ENCODE measurements at places on chromosomes 5 and 9.

DNA sequence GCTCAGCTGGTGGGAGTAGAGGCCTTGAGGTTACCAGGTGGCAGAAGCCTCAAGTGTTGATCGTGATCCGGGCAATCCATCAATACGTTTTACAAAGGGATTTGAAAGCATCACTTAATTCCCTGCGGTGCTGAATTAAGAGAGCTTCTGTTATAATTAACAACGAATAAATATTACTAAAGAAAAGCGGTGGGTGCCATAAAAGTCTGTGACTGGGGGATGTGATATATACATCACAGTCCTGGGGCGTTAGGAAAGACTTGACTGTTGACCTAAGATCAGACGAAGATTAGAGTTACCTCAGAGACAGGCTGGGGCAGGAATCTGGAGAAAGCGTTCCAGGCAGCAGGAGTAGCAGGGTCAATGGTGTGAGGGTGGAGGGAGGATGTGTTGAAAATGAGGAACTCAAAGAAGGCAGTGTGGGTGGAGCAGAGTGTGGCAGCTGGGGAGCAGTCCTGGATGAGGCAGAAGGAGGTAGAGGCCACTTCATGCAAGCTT is 6.7 kb upstream of the C5orf63 start:
- peak; percentile 58 for DNase-seq

- no peak for DNase-seq
These were observed 443.1 kb upstream of the ZNF462 start for GRCh38 chr9:106419829-106420228.

DNA sequence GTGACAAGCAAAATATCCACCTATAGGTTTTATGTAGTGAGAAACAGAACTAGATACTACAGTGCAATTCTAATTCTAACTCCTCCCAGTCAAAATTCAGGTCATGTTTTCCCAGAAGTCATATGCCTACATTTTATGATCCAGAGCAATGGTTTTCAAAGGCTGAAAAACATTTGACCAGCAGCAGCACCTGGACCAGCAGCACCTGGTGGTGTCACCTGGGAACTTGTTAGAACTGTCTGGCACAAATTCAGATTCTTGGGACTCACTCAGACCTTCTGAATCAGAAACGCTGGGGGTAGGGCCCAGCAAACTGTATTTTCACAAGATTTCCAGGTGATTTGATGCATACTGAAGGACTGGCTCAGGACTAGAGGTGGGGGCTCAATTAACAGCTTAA is 367.7 kb upstream of the RFX3 start:
- no peak for DNase-seq

DNA sequence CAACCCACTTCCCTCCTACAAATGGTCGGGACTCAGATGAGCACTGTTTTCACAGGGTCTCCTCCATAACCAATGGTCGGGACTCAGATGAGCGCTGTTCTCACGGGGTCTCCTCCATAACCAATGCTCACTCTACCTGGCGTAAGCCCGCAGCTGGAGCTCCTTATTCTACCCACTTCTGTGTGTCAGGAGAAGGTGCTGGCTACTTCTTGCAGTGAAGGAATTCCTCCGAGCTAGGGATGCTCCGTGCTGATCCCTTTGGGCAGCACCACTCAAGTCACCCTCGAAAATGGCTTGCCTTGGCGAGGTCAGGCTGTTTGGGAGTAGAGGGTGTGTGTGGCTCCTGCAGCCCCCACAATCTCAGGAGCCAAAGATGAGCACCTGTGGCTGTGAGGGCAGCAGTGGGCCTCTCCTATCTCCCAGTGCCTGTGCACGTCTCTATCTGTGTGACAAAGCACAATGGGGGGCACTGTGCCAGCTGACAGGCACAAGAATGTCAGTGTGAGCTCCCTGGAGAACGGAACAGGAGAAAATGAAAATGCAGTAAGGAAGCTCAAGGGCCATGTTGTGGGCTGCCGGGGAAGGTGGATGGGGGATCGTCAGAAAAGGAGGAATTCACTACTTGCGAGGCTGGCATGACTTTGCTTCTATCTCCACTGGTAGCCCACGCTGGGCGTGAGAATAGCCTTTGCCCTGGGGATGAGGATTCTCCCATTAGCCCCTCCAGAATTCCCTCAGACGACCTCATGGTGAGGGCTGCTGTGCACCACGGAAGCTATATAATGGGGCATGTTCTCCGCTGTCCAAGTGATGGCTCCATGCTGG is 3.9 kb upstream of the BTNL9 start:
- no peak for DNase-seq

DNA sequence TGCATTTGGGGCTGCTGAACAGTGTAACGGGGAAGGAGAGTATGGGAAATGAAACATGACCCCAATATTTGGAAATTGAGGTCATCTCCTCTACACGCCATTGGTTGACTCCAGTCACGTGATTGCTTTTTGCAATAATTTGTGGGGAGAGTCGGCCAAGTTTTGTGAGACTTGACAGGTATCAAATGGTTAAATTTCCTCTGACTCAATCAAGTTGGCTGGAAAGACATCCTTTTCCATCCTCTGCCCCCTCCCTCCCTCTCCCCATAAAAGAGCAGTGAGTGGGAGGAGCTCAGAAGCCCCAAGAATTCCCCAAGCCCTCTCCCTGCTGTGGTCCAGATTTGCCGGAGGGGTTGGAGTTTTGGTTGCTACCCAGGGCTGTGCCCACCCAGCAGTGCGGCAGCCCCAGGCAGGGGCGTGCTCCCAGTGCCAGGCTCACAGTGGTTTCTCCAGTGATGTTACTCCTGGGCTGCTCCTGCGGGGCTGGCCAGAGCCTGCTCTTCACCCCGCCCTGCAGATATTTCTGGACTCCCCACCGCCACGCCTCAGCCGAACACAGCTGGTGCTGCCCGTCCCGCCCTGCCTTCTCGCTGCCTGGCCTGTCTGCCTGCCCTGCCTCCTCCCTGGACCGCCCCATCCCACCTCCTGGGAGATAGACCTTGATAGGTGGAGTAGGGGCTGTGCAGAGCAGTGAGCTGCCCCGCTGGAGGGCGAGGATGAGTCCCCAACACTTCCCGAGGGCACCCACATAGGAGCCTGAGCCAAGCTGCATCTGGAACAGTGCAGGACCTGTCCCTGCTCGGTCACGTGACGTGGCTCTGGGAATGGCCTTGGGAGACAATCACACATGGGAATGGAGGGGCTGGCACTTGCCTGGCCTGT is 3.4 kb downstream of the COL5A1 start:
- no peak for DNase-seq

- no peak for DNase-seq
These were observed 52.7 kb downstream of the MEGF10 start for GRCh38 chr5:127343313-127343712.

- no peak for DNase-seq
These were observed 3.7 kb upstream of the DPM2 start for GRCh38 chr9:127941062-127941960.

DNA sequence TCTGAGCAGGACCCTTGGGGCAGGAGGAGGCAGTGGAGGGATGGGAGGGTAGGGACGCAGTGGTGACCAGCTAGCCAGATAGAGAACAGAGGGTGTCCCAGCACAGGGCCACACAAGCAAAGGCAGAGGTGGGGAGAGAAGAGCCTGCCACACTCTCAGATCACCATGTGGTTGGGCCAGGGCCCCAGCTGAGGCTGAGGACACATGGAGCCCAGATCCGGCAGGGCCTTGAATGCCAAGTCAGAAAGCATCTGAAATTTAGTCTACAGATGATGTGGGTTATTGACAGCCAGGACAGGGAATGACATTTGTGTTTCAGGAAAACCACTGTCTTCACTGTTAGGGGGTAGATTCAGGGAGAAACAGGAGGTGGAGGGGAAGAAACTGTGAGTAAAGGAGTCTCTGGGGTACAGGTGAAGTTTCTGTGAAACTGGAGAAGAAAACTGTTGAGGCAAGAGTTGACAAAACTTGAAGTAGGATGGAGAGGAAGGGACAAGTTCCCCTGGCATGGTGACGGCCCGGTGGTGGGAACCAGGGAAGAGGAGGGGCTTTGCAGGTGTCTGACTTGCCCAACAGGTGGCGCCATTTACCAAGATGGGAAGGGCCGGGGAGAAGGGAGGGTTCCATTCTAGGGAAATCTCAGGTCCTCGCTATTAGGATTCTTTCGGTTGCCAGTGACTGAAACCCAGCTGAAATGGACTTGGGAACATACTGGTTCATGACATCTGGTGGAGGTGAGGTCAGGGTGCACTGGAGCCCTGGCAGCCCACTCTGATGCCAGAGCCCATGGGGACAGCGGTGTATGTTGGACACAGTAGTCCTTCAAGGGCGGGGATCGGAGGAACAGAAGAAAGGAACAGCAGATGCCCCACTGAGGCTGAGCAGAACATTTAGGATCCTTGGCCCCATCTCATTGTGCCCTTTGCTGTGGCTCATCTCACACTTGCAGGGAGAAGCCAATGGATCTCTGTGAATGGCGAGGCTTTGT is 100.1 kb downstream of the KCNIP1 start:
- DNase-seq, result no peak

GRCh38 chr9:109907400-109907799 is 127.4 kb downstream of the PALM2AKAP2 start:
- DNase-seq, result no peak

- no peak for DNase-seq
These were observed 134.2 kb downstream of the FBXO4 start for GRCh38 chr5:42059291-42059690.

DNA sequence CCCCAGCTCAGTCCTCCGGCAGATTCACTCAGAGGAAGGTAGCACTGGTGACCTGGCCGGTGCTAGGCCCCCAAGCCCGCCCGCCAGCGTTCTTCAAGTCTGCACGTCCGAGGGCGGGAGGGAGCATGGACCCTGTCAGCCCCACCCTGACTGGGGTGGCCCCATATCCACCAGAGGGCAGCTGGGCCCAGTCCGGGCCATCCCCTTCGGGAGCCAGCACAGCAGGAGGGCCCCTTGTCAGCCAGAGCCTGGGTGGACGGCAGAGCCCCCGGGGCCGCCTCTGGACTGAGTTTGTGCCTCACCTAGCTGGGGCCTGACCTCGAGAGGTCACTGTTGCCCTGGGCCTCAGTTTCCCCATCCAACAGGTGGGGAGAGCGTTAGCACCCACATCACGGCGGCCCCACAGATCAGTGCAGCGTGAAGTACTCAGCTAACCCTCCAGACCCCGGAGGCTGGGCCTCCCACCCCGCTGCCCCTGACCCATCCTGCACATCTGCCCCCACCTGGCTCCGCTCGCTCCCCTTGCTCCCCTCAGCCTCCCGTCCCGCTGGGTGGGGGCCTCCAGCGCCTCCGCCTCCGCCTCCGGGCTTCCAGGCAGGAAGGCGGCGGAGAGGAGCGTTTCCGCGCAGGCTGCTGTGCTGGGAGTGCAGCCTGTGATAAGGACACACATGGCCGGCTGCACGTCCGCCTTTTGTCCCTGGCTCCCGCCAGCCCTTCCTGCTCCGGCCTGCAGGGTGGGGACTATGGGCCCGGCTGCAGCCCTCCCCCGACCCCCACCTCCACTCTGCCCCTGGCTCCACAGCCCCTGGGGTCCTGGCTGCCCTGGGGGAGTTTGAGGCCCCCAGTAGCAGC is 16.6 kb upstream of the EGFL7 start:
- DNase-seq, result no peak

DNA sequence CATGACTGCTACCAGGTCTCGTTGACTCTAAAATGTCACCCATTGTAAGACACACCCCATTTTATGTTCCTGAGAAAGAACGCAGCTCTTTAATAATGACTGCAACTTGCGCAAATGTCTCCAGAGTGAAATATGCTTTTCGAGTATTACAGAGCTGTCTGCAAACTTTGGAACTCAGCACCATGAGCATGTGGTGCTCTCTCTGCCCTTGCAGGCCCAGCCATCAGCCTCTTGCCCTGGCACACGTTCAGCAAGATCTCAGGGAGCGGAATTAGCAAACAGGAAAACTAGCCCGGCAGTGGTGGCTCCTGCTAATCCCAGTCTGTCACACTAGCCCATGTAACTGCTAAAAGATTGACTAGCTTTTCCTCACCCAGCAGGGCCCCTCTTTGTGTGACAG is 114.5 kb upstream of the SLC1A3 start:
- DNase-seq, result no peak

DNA sequence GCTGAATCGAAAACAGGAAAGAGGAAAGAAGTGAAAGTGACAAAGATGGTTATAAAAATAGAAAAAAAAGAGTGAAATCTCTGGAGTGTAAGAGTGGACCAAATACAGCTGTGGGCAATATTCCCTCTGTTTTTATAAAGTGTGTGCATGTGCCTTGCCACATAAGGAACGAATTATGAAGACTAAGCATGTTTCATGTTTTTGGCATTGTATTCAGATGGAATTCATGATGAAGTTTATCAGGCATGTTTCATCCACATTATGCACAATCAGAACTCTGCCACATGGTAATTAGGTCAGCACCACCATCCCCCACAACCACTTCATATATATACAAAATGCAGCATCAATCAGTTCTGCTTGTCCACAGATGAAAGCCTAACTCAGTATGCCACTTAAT is 348.0 kb downstream of the ZNF608 start:
- DNase-seq, result no peak

- DNase-seq, result no peak
These were observed 1243.0 kb upstream of the CDH9 start for GRCh38 chr5:28281351-28281750.

DNA sequence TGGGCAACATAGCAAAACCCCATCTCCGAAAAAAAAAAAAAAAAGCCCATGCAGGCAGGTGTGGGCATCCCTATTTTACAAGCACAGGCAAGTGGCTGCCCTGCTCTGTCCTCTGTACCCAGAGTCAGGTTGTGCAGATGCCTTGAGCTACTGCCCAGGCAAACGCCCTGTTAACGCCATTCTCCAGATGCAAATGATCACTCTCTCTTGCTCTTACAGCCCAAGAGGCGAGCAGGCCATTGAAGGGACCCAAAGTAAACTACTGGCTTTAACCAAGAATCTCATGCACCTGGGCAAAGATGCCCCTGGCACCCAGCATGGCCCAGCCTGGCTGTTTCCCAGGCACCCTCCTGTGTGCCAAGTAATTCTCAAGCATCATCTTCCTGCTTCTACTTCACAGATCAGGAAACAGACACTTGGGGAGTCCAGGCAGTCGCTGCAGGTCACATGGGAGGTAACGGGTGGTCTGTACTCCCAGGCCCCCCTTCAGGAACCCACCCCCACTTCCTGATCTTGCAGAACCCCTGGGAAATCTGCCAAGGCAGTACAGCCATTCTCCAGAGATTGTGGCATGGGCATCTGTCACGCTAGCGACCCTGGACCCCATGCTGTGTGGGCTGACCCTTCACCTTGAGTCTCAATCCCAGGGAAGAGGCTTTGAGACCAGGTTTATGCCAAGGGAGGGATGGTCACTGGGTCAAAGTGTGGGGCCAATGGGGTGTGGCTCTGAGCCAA is 14.2 kb downstream of the EEIG1 start:
- DNase-seq, result no peak

GRCh38 chr5:171871711-171872110 is 86.1 kb downstream of the SMIM23 start:
- no peak for DNase-seq

GRCh38 chr5:55929020-55929799 is 65.6 kb downstream of the IL6ST start:
- DNase-seq, result no peak

DNA sequence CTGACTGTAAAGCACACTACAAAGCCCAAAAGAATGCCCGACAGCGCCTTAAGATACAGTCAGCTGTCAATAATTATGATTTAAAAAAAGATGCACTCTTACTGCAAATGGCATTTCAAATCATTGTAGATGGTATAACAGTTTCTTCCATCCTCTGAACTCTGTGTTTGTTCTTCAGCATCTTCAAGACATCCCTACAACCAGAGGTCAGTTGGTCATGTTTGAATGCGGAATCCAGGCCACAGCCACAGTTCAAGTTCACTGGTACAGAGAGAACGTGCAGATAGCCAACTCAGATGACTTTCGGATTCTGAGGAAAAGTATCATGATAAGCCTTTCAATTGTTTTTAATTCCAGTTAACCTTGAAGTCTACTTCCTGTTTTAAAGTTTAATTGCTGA is 8.7 kb upstream of the MYOT start:
- DNase-seq, result no peak

Measured in NCI-H2081 treated with DMSO at 0.1 percent for 48 hours (cell line).